NCI-H748 treated with DMSO at 0.1 percent for 48 hours (cell line): ENCODE measurements at places on chromosomes 13 and 19.

DNA sequence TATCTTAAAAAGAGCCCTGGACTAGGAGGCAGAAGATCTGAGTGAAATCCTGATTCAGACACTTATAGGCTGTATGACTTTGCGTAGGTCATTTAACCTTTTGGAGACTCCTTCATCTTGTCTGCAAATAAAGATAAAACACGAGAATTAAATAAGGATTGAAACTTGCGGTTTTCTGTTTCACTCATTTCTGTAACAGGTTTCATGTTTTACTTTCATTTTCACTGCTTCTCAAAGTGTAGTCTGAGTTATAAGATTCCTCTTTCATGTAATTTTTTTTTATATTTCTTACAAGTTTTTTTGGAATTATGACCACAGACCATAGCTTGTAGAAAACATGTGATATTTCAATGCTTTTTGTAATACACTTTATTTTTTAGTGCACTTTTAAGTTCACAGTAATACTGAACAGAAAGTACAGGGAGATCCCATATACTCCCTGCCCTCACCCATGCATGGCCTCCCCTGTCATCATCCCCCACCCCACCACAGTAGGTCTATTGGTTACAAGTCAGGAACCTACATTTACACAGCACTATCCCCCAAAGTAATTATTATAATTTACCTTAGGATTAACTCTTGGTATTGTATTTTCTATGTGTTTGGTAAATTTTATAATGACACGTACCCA lies 174.6 kb downstream of the ITGBL1 start:
- no peak for DNase-seq

GRCh38 chr13:25738342-25739196 lies 313.2 kb downstream of the SHISA2 start:
- peak; percentile 96 for DNase-seq

- no peak for DNase-seq
Measured at GRCh38 chr19:18119717-18120105, 22.1 kb downstream of the MAST3 start.

- no peak for DNase-seq
Measured at GRCh38 chr19:3518659-3519058, 12.5 kb downstream of the FZR1 start.

DNA sequence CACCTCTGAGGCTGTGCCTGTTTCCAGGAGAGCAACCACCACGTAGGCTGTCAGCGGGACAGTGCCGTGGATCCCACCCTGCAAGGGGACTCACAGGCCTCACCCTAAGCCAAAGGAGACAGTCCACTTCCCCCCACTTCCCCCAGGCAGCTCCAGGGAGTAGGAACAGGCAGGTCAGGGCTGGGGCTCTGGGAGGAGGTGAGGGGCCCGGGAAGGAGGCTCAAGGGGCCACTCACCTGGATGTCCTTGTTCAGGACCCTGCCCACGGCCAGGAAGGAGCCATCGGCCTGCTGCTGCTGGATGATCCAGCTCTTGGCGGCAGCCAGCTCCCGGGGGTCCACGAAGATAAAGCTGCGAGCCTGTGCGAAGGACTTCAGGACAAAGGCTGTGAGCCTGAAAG lies 25.6 kb downstream of the F2RL3 start:
- DNase-seq: no peak

DNA sequence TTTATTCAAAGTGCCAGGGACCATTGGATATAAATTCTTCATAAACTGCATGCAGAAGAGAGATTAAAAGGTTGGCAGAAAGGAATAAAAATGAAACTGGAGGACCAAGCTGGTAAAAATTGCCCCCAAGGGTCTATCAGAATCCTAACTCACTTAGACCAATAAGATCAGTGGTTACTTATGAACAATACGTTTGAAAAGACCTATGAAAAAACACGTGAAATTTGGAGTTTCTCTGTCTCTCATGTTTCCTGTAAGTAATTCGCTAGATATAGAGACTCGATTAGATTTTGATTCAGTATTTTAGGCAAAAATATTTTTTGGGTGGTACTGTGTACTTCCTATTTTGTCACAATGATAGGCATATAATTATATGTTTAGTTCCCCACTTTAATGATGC lies 22.9 kb downstream of the GARRE1 start:
- DNase-seq: no peak

DNA sequence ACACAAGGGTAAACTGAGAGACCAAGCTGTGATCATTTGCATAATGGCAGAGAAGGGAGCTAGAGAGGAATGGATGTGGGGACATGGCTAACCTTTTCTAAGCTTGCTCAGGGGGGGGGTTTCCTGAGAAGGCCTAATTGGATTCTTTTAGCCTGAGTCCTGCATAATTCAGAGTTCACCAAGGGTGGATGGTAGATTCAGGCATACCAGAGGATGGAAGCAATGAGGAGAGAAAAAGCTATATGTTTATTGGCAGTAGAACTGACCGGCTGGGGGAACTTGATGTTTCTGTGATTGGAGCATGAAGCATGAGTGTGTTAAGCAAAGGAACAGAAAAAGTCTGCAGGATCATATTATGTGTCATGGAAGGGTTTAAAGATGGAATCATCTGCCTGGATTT lies 65.9 kb upstream of the KLF12 start:
- no peak for DNase-seq

DNA sequence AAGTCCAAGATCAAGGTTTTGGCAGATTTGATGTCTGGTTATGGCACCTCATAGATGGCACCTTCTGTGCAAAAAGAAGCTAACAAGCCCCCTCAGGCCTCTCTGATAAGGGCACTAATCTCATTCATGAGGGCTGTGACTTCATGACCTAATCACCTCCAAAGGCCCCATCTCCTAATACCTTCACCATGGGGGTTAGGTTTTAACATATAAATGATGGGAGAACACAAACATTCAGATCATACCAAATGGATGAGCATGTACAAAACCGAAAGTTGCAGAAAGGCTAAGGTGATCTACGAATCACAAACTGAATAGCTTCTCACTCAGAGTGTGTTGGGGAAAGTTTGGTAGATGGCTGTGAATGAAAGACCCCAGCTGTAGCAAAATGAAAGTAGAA lies 217.4 kb downstream of the TBC1D4 start:
- no peak for DNase-seq

GRCh38 chr13:105290596-105290995 lies 1244.9 kb downstream of the EFNB2 start:
- no peak for DNase-seq

DNA sequence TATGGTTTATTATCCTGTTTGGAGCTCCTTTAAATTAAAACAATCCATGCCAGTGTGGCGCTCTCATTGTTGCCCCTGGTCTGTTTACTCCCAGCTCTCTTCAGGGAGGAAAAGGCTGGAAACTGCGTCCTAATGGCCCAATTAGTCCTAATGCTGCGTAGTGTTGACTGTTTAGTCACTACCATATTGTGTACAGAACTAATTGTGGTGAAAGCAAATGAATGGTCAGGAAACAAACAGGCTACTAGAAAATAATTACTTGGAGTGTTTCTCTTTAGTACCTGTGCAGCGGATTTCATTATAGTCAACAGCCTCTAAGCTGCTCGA lies 54.5 kb upstream of the MTIF3 start:
- DNase-seq: peak; percentile 100

DNA sequence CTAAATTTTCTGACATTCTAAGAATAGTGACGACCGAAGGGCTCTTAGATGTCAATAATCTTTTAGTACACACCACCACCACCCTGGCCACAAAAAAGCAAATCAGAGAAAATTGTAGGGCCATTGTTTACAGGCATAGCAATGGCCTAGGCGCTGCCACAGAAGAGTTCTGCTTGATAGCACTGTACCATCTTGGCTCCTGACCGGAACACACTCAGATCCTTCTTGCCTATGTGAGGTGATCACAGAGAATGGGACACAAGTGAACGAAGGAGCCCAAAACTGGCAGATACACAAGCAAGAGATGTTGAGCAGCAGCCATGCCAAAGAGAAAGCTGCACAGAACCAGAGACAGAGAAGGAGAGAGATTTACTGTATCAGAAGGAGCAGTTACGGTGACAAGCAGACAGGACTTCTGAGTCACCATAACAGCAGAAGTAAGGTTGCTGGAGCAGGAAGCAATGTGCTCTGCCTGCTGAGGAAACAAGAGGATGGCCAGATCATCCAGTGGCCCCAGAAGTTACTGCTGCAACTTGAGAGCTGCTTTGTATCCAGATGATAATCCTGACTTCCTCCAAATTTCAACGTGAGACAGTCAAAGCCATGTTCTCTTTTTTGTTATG lies 105.2 kb downstream of the SLITRK6 start:
- no peak for DNase-seq

- no peak for DNase-seq
Measured at GRCh38 chr13:37149380-37149779, 43.9 kb upstream of the CSNK1A1L start.

DNA sequence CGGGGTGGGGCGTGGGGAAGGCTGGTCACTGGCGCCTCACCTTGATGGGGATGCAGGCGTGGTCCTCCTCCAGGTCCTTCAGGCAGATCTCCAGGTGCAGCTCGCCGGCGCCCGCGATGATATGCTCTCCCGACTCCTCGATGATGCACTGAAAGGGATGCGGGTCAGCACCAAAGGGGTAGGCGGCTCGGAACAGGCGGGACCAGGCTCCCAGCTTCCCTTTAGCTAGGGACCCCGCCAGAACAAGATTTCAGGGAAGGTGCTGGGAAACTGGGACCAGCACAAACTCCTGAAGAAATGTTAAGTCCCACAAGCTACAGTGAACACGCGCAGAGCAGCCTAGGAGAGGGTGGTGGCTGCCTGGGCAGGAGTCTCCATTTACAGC lies 6.0 kb downstream of the EEF2 start:
- no peak for DNase-seq

DNA sequence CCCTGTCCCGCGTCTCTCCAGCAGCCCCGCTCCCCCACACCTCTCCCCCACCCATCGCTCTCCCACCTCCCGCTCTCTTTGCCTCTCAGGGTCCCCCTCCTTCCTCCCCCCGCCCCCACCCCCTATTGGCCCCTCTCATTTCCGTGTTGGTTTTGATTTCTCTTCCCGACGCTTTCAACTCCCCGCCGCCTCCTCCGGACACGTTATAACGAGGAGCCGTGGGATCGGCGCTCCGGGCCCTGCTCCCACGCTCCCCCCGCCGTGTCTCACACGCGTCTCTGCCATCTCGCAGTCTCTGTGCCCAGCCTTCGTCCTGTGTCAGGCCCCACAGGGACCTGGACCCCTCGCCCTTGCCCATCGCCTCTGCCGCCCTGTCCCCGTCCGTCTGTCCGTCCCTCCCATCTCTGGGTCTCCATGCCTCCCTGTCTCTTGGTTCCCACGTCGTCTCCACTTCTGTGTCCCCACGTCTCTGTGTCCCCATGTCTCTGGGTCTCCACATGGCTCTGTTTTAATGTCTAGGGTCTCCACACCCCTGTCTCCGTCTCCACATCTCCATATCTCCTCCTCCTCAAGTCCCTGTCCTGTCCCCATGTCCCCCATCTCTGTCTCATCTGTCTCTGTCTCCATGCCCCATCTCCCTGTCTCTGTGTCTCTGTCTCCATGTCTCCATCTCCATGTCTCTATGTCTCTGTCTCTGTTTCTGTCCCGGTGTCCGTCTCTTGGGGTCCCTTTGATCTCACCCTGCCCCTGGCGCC lies 13.1 kb downstream of the ERFL start:
- no peak for DNase-seq

GRCh38 chr19:12796146-12797071 lies 5.1 kb downstream of the JUNB start:
- peak; percentile 54 for DNase-seq

DNA sequence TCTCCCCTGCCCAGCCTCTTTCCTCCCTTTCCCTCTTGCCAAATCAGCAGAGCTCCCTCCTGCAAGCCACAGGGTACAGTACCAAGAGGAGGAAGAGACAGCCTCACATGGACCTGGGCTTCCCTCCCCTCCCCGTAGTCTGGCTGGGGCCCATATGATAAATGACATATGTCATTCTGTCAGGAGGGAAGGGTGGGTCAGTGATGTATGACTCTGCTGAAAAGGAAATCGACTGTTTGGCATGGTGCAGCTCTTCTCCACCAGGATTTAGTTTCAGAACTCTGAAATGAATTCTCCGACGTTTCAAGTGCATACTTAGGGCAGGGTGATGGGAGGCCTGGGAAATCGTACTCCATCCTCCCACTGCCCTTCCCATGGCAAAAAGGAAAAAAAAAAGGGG lies 9.8 kb downstream of the TSHZ3 start:
- no peak for DNase-seq

- no peak for DNase-seq
Measured at GRCh38 chr13:104553896-104554295, 1487.7 kb upstream of the SLC10A2 start.

GRCh38 chr19:30895946-30896345 lies 453.3 kb downstream of the TSHZ3 start:
- DNase-seq: no peak

DNA sequence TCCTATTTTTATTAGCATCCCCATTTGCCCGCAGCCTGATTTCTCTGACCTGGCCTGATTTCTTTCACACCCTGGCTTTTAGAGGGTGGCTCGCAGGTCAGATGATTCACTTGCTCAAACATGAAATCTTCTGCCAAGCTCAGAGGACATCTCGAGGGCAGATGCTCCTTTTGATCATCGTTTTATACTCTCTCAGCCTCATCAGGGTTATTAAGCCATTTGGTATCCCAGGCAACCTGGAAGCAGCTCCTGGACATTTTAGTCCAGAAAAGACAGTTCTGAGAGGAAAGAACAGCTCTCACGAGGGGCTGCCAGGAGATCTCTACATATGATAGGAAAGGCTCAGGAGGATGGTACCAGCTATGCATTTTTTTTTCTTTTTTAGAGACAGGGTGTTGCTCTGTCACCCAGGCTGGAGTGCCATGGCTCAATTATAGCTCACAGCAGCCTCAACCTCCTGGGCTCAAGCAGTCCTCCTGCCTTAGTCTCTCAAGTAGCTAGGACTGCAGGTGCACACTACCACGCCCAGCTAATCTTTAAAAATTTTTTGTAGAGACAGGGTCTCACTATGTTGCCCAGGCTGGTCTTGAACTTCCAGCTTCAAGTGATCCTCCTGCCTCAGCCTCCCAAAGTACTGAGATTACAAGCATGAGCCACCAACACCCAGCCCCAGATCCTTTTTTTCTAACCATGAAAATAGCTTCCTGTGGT lies 165.4 kb downstream of the KATNAL1 start:
- no peak for DNase-seq

GRCh38 chr19:49361438-49362047 lies 673 bp downstream of the TEAD2 start:
- DNase-seq: no peak

GRCh38 chr13:66562054-66562453 lies 668.1 kb downstream of the PCDH9 start:
- no peak for DNase-seq
